Hindlimb muscle (tissue), 1 donor: ENCODE measurements at places on chromosomes 6 and 20. TPM values are rescaled to one million over a fixed set of nuclear protein-coding genes. Genes with fewer than 3 reads are reported as not detected.

- peak; percentile 89 for DNase-seq
These were observed 44.6 kb downstream of the SYNJ2 start for GRCh38 chr6:158026054-158026900.

GRCh38 chr20:51388756-51389542 is 153.6 kb downstream of the NFATC2 start:
- no peak for DNase-seq

Gene OR2B6
- polyA plus RNA-seq: not detected

- no peak for DNase-seq
These were observed 53.8 kb downstream of the MACROD2 start for GRCh38 chr20:14049111-14049510.
